ENCODE measurements at places on chromosomes 16 and 17.

GRCh38 chr17:31535581-31535981 is 144.1 kb downstream of the RAB11FIP4 start:
- no peak for DNase-seq

DNA sequence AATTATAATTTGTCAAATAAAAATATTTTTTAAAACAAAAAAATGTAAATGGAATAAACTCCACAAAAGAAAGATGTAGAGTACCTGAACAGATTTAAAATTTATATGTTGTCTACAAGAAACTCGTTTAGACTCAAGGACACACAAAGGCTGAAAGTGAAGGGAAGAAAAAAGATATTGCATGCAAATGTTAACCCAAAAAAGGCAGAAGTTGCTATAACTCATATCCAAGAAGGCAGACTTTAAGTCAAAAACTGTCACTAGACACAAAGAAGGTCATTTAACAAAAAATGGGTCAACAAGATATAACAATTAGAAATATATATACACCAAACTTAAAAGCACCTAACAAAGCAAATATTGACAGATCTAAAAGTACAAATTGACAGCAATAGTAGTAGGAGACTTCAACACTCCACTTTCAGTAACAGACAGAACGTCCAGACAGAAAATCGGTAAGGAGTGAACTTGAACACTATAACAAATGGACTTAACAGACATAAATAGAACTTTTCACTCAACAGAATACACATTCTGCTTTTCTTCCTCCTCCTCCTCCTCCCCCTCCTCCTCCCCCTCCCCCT is 40.8 kb upstream of the MYLK3 start:
- no peak for DNase-seq

DNA sequence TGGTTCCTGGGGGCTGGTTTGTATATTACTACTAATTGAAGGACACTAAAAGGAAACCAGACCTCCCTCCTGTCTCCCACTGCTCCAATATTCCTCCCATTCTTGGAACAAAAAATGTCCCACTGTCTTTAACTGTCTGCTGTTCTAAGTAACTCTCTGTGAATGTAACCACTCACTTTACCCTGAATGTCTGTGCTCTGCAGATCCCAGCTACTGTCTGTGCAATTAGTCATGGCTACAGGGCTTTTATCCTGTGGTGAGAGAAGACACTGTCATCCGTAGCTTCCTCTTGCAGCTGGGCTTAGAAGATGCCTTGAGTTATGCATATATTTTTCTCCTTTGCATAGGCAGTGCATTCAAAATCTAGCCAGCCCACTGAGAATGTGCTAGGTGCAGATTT is 853.8 kb downstream of the CDH8 start:
- no peak for DNase-seq

- DNase-seq: no peak
Measured at GRCh38 chr16:1900452-1900774, 17.8 kb downstream of the HS3ST6 start.

DNA sequence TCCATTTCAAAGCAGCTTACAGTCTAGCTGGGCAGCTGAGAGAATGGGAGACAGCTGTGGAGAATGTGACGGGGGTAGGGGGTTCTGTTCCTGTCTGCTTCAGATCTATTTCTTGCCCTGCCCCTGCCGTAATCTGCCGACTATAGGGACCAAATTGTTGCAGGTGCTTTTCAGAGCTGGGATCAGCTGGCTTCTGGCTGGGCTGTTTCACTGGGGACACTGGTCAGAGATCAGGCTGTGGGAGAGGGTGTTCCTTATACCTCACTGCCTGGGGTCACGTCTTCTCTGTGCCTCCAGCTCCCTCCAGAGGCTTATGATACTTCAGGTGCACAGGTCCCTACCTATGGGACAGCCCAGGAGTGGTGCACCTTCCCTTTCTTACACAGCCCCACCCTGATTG is 514.9 kb upstream of the GOT2 start:
- no peak for DNase-seq

DNA sequence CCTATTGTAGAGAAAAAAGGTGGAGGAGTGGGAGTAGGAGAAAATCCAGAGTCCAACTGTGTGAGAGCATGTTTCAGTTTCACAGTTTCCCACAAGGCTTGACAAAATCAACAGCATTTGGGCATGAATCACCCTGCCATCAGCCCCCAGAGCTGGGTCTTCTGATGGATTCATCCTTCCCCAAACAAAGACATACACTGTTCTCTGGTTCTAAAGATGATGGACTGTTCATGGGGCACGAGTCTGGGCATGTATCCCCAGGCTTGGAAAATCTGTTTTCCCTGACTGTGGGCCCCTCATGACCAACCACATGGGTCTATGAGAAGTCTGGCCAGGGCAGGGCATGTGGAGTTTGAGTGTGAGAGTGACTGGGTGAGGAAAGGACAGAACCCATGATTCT is 210.4 kb upstream of the IRX5 start:
- no peak for DNase-seq

DNA sequence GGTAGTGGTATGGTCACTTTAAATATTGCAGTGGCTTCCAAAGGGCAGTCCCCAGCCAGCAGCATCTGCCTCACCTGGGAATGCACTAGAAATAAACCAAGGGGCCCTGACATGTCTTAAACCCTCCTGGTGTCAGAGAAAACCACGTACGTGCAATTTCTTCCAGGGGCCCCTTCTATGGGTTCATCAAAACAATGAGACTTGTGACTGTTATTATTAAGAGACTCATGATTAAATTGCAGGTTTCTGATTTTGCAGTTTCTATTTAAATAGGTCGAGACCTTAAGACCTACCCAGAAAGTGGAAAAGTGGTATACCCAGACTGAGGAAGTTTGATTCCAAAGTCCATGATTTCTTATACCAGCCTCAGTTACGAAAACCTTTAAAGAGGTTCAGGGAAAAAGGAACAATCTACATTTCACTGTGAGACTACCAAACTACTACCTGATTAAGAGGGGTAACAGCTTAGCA is 746 bp upstream of the POLG2 start:
- no peak for DNase-seq

DNA sequence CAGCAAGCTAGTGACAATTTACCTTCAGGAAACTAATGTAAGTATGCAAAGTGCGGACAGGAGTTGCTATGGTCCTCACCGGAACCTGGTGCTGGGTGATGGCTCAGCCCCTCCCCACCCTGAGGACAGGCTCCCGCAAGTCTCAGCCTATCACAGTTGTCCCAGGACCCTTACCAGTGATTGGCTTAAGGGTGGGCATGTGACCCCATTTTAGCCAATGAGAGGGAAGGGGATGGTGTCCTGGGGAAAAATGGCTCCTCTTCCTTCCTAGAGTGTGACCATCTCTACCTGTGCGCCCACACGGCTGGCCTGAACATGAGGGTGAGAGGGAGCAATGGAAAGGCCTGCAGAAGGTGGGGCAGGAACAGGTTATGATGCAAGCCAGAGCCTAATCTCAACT is 80.4 kb downstream of the C16orf78 start:
- DNase-seq: no peak
